ENCODE measurements at places on chromosomes 12 and 14.

GRCh38 chr12:124422142-124422569 is 127.3 kb downstream of the RFLNA start:
- DNase-seq = no peak

GRCh38 chr14:77284066-77284465 is 13.1 kb upstream of the NGB start:
- no peak for DNase-seq

DNA sequence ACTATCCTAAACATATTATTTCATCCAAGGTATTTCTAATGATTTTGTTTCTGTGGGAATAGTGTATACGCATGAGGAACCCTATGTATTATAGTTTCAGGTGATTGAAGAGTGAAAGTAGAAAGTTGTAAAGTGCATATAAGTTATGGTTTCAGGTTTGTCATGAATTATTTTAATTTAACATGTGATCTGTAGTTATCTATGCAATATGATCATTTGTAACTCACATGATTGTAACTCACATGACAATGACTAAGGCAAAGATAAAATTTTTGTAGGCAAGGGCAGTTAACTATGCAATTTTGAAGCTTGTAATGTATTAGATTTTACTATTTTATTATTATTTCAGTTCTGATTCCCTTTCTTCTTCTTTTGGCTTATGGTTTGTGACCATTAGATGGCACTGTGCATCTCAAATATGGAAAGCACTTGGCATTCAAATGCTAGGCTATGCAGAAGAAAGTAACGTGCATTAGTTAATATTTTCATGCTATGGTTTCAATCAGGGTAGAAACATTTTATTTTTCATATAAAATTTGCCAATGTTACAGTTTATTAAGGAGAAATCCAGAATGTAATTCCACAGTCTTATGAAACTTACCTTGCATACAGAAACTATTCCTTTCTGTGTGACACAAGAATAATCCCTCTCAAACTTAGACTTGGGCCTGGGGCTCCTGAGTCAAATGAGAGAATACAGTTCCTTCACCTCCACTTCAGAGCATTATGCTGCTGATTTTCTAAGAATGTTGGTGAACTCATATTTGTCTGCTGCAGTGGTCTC is 15.8 kb upstream of the TMEM30B start:
- no peak for DNase-seq

DNA sequence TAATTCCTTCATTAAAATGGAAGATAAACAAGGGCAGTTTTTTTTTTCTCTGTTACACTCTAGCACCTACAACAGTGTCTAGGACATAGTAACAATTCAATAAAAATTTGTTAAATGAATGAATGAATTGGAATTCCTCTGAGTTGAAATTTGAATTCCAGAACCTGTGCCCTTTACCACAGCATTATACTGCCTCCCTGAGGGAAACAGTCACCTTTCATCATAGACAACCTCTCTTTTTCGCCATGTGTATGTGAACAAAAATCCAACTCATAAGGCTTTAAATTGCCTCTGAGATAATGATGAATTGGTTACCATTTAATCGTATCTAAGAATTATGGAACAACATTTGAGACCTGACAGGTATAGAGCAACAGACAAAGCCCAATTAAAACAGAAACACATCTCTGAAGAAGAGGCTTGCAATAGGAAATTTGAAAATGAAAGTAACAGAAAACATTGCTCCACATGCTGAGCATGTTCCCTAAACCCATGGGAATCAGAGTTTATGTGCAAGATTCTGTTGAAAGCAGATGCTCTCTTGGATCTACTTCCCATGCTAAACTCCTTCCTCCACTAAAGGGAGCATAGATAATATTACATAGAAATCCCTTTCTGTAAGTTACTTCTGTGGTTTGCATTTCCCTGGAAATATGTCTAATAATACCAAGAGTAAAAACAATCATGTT is 657.8 kb downstream of the GALC start:
- no peak for DNase-seq

GRCh38 chr12:30046376-30046775 is 262.6 kb upstream of the TMTC1 start:
- DNase-seq = no peak

DNA sequence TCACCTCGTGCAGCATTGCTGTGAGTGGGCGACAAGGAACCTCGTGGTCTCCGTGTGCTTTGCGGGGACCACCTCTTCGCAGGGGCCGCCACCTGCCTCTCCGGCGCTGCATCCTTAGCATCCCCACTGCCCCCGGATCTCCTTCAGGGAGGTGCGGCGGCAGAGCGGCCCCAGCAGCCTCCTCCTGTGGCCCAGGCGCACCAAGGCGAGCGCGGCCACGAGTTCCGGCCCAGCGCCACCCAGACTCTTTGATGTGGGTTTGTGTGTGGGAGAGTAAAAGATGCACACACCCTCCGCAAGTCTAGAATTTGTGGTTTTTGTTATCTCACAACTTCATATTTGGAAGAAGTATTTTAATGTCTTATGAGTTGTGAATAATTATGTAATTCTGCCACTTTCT is 118.8 kb upstream of the DIO3 start:
- DNase-seq = no peak

GRCh38 chr14:101726295-101726953 is 35.1 kb upstream of the PPP2R5C start:
- no peak for DNase-seq
